IgD-negative memory B cell (primary cell): ENCODE measurements at places on chromosomes 16 and 17. TPM values are rescaled to one million over a fixed set of nuclear protein-coding genes. Genes with fewer than 3 reads are reported as not detected.

KRT12 gene
- polyA plus RNA-seq, result not detected

NTN3 gene
- not detected for polyA plus RNA-seq

RAB11FIP4 gene
- polyA plus RNA-seq, result 21.0 TPM

ENPP7 gene
- 0.89 TPM for polyA plus RNA-seq

ZNF286A gene
- 12.6 TPM for polyA plus RNA-seq
